ENCODE measurements at places on chromosomes 7 and 10. TPM values are rescaled to one million over a fixed set of nuclear protein-coding genes. Genes with fewer than 3 reads are reported as not detected.
A peak's percentile ranks its signal among the peaks of the same experiment; 100 is the strongest.

Gene SHTN1
- 18.1 TPM for total RNA-seq

Gene GNAI1
- total RNA-seq = 62.4 TPM

Gene SPDYE16
- total RNA-seq = not detected

Gene GRID1
- total RNA-seq = not detected

Gene GLCCI1
- total RNA-seq = 4.6 TPM

Gene EEPD1
- 14.0 TPM for total RNA-seq

Gene R3HCC1L
- total RNA-seq = 97.6 TPM

Gene FEZF1
- total RNA-seq = not detected

Gene TMEM130
- total RNA-seq = 1.8 TPM

Gene CPXM2
- 12.8 TPM for total RNA-seq

GRCh38 chr7:138405496-138405895 lies 54.6 kb upstream of the TRIM24 start:
- H3K4me3 ChIP-seq = no peak overlapping the region
- H3K27ac ChIP-seq = no peak overlapping the region
- no peaks in the 10 kb centered on the region for H3K27me3 ChIP-seq
- H3K4me1 ChIP-seq = no peaks in the 10 kb centered on the region
- H3K36me3 ChIP-seq = no peaks in the 10 kb centered on the region

DNA sequence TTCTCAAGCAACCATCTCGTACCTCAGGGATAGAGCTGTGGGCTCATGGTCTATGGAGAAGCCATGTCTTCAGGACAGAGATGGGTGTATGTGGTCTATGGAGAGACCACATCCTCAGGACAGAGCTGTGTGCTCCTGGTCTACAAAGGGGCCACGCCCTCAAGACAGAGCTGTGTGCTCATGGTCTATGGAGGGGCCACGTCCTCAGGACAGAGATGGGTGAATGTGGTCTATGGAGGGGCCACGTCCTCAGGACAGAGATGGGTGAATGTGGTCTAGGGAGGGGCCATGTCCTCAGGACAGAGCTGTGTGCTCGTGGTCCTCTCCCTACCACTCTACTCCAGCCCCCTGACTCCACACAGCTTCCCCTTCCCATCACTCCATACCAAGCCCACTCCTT lies 117.8 kb downstream of the WDR37 start:
- H3K4me1 ChIP-seq = no peaks in the 10 kb centered on the region
- H3K27me3 ChIP-seq = no peaks in the 10 kb centered on the region
- H3K36me3 ChIP-seq = no peaks in the 10 kb centered on the region
- H3K27ac ChIP-seq = no peak overlapping the region
- DNase-seq = no peak
- no peak overlapping the region for H3K4me3 ChIP-seq

GRCh38 chr7:1059200-1060091 lies 15.1 kb downstream of the GPR146 start:
- DNase-seq = peak; percentile 91
- H3K4me3 ChIP-seq = no peak overlapping the region
- no peaks in the 10 kb centered on the region for H3K27me3 ChIP-seq
- peaks cover 12% of the 10 kb centered on the region for H3K36me3 ChIP-seq
- peaks cover 59% of the 10 kb centered on the region for H3K4me1 ChIP-seq

DNA sequence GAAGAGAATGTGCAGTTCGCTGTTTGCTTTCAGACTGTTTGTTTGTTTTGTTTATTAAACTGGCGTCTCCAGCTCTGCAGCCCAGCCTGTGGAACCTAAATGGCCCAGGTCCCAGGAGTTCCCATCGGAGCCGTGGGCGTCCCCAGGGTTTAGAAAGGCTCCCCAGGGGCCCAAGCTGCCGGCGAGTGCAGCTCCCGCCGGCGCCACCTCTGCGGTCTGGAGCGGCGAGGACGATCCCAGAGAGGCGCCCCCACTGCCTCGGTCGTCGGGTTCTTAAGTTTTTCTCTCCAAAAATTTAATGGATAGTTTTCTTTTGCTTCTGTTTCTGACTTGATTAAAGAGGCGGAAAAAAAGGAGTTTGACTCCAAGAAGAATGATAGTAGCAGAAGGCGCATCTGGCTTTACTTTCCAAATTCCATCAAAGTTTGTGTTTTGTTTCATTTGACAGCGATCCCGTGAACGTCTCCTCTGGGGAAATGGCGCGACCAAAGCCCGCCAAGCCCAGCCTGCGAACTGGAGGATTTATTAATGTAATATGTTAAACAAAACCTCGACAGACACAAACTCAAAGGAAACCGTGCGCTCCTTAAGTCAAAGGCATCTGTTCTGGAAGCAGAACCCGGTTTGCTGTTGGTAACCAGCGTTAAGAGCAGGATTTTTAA lies 718 bp upstream of the FZD1 start:
- peak; percentile 71 for DNase-seq
- H3K36me3 ChIP-seq = no peaks in the 10 kb centered on the region
- peak overlapping the region; percentile 95 for H3K27ac ChIP-seq
- H3K4me1 ChIP-seq = peaks cover 39% of the 10 kb centered on the region
- H3K4me3 ChIP-seq = peak overlapping the region; percentile 90
- H3K27me3 ChIP-seq = no peaks in the 10 kb centered on the region

GRCh38 chr7:130493275-130493873 lies 1.5 kb downstream of the MEST start:
- H3K36me3 ChIP-seq = no peaks in the 10 kb centered on the region
- H3K27me3 ChIP-seq = peaks cover 20% of the 10 kb centered on the region
- DNase-seq = no peak
- H3K27ac ChIP-seq = no peak overlapping the region

DNA sequence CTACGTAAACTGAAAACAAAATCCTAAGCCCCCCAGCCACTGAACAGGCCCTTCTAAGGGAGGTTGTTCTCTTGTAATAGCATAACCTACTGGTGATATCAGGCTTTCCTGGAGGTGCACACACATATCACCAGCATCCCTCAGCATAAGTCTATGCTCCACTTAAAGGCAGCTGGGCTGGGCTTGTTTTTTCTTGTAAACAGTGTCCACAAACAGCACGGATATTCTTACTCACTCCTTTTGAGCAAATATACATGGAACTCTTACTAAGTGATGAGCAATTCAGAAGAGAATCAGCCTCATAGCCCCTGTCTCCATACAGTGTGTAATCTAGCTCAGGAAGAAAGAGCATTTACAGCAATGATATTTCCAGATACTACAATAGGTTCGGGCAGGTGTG lies 2.4 kb downstream of the LRIT1 start:
- H3K4me3 ChIP-seq = no peak overlapping the region
- H3K4me1 ChIP-seq = no peaks in the 10 kb centered on the region
- H3K27me3 ChIP-seq = peaks cover 27% of the 10 kb centered on the region
- no peak for DNase-seq

GRCh38 chr10:43864656-43865055 lies 216.0 kb upstream of the ZNF32 start:
- peaks cover 40% of the 10 kb centered on the region for H3K4me1 ChIP-seq
- no peak for DNase-seq
- H3K36me3 ChIP-seq = no peaks in the 10 kb centered on the region
- H3K27me3 ChIP-seq = no peaks in the 10 kb centered on the region
- no peak overlapping the region for H3K4me3 ChIP-seq
- peak overlapping the region; percentile 68 for H3K27ac ChIP-seq

GRCh38 chr10:122207596-122207995 lies 63.5 kb upstream of the BTBD16 start:
- H3K4me3 ChIP-seq = no peak overlapping the region
- H3K4me1 ChIP-seq = no peaks in the 10 kb centered on the region
- H3K27me3 ChIP-seq = no peaks in the 10 kb centered on the region
- DNase-seq = peak; percentile 71
- peaks cover 17% of the 10 kb centered on the region for H3K36me3 ChIP-seq
- H3K27ac ChIP-seq = no peak overlapping the region

DNA sequence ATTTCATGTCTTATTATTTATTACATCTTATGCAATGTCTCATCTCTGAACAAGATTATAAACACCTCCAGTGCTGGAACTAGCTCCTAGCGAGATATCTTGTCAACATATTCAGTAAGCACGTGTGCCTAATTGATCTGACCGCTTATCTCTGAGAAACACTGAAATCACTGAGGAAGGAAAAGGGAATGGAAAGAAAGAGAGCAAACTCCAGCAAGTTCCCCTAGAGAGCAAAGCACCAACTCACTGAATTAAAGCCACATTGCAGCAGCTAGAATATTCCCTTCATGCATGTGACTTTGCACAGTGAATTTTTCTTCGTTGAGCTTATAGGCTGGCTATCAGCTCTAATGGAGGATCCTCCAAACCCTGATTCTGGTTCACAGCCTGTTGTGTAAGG lies 177.1 kb upstream of the FRMD4A start:
- no peaks in the 10 kb centered on the region for H3K27me3 ChIP-seq
- no peak overlapping the region for H3K4me3 ChIP-seq

GRCh38 chr10:6398399-6398798 lies 181.7 kb downstream of the PRKCQ start:
- no peaks in the 10 kb centered on the region for H3K27me3 ChIP-seq
- peaks cover 23% of the 10 kb centered on the region for H3K4me1 ChIP-seq
- H3K36me3 ChIP-seq = no peaks in the 10 kb centered on the region
- peak overlapping the region; percentile 79 for H3K27ac ChIP-seq
- H3K4me3 ChIP-seq = no peak overlapping the region

DNA sequence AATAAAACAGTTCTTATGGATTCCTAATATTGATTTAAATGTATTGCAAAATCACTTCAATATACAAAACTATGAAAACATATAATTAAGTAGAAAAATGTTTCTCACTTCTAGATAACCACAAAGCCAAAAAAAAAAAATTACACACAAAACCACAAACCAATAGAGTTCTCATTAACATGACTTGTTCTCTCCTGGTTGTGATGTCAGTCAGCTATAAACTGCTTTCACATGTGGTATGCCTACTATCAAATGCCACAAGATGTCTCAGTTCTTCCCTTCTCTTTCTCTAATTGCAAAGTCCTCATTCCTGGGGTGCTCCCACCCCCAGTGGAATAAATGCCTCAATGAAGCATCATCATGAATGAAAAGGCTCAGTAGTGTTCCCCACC lies 16.6 kb downstream of the GNAI1 start:
- no peak overlapping the region for H3K27ac ChIP-seq
- H3K4me1 ChIP-seq = peaks cover 86% of the 10 kb centered on the region
- DNase-seq = no peak
- H3K4me3 ChIP-seq = no peak overlapping the region
- no peaks in the 10 kb centered on the region for H3K27me3 ChIP-seq

- no peak for DNase-seq
- no peaks in the 10 kb centered on the region for H3K4me1 ChIP-seq
- no peak overlapping the region for H3K4me3 ChIP-seq
- no peaks in the 10 kb centered on the region for H3K27me3 ChIP-seq
- H3K36me3 ChIP-seq = no peaks in the 10 kb centered on the region
- H3K27ac ChIP-seq = no peak overlapping the region
Measured at GRCh38 chr10:75586814-75587213, 155.4 kb downstream of the LRMDA start.

- peak overlapping the region; percentile 83 for H3K27ac ChIP-seq
- no peaks in the 10 kb centered on the region for H3K36me3 ChIP-seq
- DNase-seq = no peak
- H3K4me1 ChIP-seq = peaks cover 73% of the 10 kb centered on the region
- peak overlapping the region; percentile 72 for H3K4me3 ChIP-seq
- H3K27me3 ChIP-seq = no peaks in the 10 kb centered on the region
Measured at GRCh38 chr10:103853428-103854264, 1.7 kb downstream of the SH3PXD2A start.

DNA sequence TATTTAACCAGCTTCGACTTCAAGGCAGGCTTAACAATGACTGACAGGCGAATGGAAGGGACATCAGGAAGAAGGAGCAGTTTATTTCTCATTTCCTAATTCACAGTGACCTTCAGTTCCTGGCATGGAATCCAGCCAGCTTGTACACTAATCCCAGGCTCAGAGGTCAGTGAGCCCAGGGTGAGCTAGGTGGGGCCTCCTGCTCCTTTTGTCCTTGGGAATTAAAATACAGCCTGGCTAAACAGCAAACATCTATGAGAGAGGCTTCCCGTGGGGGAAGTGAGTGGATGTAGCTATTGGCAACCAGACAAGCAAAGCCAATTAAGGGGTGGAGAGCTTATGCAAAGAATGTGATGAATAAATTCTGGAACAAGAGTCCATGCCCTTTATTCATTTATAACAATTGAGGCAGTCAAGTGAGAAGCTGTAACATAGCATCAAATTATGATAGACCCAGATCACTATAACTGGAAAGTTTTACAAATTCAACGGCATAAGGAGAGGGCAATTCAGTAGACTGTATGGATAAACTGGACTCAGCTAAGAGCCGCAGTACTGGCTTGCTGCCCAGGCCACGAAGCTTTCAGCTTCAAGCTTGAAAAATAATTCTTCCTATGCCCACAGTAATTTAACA lies 57.1 kb downstream of the STK17A start:
- peak; percentile 72 for DNase-seq
- no peak overlapping the region for H3K4me3 ChIP-seq
- peaks cover 52% of the 10 kb centered on the region for H3K36me3 ChIP-seq
- no peaks in the 10 kb centered on the region for H3K27me3 ChIP-seq
- peak overlapping the region; percentile 58 for H3K27ac ChIP-seq
- peaks cover 19% of the 10 kb centered on the region for H3K4me1 ChIP-seq

- peak overlapping the region; percentile 69 for H3K27ac ChIP-seq
- H3K4me1 ChIP-seq = peaks cover 41% of the 10 kb centered on the region
- no peaks in the 10 kb centered on the region for H3K27me3 ChIP-seq
- DNase-seq = peak; percentile 73
Measured at GRCh38 chr10:13990392-13990805, 340.3 kb downstream of the FRMD4A start.

- no peaks in the 10 kb centered on the region for H3K4me1 ChIP-seq
- H3K27me3 ChIP-seq = no peaks in the 10 kb centered on the region
- H3K27ac ChIP-seq = peak overlapping the region; percentile 75
- DNase-seq = peak; percentile 87
- no peaks in the 10 kb centered on the region for H3K36me3 ChIP-seq
- no peak overlapping the region for H3K4me3 ChIP-seq
Measured at GRCh38 chr7:7408001-7408770, 127.5 kb downstream of the COL28A1 start.

- peaks cover 7% of the 10 kb centered on the region for H3K4me1 ChIP-seq
- no peak overlapping the region for H3K4me3 ChIP-seq
- H3K36me3 ChIP-seq = no peaks in the 10 kb centered on the region
- DNase-seq = no peak
- no peaks in the 10 kb centered on the region for H3K27me3 ChIP-seq
Measured at GRCh38 chr7:51253157-51253556, 63.5 kb downstream of the COBL start.

GRCh38 chr7:1120791-1121190 lies 32.9 kb downstream of the GPER1 start:
- H3K4me1 ChIP-seq = peaks cover 25% of the 10 kb centered on the region
- no peak overlapping the region for H3K4me3 ChIP-seq
- no peak for DNase-seq
- no peak overlapping the region for H3K27ac ChIP-seq
- H3K27me3 ChIP-seq = no peaks in the 10 kb centered on the region

- H3K4me3 ChIP-seq = no peak overlapping the region
- no peaks in the 10 kb centered on the region for H3K27me3 ChIP-seq
- H3K27ac ChIP-seq = no peak overlapping the region
Measured at GRCh38 chr7:5452470-5452899, 28.9 kb upstream of the TNRC18 start.

DNA sequence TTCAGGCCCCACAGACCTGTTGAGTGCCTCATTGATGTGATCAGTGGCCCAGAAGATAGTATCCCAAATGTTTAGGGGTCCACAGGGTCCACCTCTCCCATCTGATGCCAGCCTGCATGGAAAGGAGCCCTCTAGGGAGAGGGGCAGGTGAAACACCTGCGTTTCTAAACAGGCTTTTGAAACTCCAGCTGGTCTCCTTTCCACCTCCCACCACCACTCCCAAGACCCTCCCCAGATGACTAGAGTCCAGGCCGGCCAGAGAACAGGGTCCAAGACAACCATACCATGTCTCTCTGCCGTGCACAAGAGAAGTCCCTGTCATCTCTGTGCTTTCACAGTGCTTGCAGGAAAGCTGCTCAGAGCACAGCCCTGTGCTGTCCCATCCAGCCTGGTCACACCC lies 105.0 kb upstream of the NANOS1 start:
- no peaks in the 10 kb centered on the region for H3K36me3 ChIP-seq
- H3K4me3 ChIP-seq = no peak overlapping the region
- no peaks in the 10 kb centered on the region for H3K4me1 ChIP-seq
- DNase-seq = no peak
